ENCODE measurements at places on chromosomes 11 and 22.

- DNase-seq = no peak
These were observed 33.9 kb downstream of the BCL2L13 start for GRCh38 chr22:17672417-17672991.

GRCh38 chr11:120546312-120547205 lies 35.0 kb downstream of the GRIK4 start:
- no peak for DNase-seq

DNA sequence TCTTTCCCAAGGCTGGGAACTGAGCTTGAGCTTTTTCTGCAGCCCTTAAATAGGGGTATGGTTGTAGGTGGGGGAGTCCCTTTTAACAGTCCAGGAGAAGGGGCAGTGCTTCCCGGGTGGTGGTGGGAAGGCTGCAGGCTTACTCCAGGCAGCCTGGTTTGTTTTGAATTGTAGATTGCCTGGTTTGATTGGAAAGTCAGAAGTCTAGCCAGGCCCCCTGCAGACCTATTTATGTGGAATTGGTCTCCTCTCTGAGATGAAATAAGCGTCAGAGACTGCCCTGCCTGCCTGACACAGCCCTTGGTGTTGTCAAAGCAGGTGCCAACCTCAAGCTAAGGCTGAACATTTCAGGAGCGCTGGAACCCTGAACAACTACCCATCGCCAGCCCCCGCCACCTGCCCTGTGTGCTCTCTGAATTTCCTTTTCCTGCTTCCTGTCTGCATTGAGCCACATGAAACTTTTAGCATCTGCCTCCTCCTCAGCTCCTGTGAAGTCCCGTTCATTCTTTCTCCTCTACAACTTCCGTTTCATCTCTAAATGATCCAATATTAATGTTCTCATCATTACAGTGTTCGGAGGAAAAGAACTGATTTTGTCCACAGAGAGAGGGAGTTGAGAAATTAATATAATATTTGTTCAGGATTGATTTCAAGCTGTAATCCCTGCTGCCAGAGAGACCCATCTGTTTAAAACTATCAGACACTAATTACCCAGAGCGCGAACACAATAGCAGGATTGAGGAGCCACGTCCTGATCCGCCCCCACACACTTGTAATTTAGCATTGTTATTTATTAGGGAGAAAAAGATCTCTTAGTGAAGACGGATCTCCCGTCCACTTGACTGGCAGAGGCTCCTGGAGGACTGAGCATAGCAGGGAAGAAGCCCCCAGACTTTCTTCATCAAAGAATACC lies 136.5 kb downstream of the TRIM29 start:
- no peak for DNase-seq

DNA sequence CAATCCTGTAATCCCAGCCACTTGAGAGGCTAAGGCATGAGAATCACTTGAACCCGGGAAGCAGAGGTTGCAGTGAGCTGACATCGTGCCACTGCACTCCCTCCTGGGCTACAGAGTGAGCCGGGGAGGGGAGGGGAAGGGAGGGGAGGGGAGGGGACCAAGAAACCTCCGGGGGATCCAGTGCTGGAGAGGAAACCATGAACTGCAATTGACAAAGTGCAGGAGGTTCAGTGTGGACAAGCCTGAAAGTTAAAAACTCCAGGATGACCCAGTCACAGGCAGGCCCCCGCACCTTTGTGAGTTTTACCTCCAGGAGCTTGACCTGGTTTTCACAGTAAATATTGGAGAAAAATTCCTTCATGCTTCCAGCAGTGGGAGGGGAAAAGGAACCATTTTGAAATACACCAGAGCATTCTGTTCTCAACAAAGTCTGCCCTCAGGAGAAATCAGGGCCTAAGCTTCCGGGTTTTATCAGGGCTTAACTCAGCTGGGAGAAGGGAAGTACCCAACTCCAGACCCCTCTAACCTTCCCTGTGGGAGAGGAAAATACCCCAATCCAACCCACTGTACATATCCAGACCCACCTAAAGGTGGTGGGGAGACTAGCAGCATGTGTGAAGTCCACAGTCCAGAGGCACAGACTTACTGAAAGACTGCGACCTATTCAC lies 15.5 kb upstream of the ZFTA start:
- DNase-seq = no peak

GRCh38 chr11:87463486-87464102 lies 425.9 kb downstream of the TMEM135 start:
- DNase-seq = no peak

- no peak for DNase-seq
These were observed 19.4 kb upstream of the APLP2 start for GRCh38 chr11:130050257-130050656.

- DNase-seq = no peak
These were observed 27.2 kb downstream of the EIF3M start for GRCh38 chr11:32610797-32611352.

DNA sequence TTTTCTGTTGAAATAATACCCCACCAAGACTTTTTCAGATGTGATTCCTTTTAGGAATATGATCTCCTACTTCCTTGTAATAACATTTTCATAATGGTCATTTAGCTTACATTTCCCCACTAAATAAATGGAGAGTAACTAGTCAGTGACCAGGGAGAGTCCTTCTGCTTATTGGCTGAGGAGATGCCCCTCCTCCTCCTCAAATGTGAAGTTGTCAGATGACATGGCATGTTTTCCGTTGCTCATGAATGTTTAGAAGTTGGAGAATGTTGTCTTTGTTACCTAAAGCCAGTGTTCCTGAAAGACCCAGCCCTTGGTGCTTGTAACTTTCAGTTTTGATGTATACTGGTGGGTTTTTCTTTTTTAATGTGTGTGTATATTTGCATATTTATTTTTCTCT lies 38.2 kb downstream of the CSRP3 start:
- no peak for DNase-seq

DNA sequence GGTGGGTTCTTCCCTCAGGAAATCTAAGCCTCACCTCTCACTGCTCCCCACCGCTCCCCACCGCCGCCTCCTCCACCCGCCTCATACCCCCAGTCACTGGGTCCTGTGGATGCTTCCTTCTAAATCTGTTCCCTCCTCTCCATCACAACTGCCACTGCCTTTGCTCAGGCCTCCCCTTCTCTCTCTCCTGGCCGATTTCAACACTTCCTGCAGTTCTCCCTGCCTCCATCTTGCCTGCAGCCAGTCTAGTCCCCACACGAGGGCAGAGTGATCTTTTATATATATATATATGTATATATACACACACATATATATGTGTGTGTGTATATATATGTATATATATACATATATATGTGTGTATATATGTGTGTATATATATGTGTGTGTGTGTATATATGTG lies 27.8 kb downstream of the CREB3L1 start:
- DNase-seq = no peak

Data from brain pericyte (primary cell).